Iris pigment epithelial cell (primary cell): ENCODE measurements at places on chromosomes 6 and 20.

DNA sequence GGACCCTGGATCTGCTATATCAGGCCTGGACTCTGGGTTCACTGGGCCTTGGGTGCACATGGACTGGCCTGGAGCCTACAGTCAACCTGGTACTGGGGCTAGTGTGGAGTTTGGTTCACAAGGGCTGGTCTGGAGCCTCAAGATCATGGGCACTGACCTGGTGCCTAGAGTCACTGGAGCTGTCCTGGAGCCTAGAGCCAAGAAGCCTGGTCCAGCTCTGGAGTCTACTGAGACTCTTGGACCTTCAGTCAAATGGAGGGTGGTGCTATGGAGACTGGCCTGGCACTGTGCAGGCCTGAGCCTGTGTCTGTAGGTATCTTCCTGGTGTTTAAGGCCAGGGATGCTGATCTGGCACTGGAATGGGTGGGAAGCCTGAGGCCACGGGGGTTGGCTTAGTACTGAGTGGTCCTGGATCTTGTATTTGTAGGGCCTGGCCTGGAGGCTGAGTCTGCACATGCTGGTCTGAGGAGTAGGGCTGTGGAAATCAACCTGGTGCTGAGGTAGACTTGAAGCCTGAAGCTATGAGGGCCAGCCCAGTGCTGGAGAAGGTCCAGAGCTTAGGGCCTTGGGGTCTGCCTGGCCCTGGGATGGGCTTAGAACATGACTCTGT, 16.5 kb upstream of the WFDC9 start:
- DNase-seq = no peak

DNA sequence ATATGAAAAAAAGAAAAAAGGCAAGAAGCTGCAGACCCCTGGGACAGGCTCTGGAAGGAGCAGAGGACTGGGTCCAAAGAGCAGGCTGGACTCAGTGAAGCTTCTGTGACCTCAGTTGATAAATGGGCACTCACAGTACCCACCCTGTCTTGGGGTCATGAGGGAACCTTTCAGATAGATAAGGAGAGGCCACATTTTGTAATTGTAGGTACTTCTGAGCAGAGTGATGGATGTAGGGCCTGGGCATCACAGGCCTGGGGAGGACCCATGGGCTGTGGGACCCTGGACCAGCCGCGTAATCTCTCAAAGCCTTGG, 79.3 kb downstream of the SLC24A3 start:
- DNase-seq = no peak

GRCh38 chr20:400128-400453, 8.0 kb upstream of the RBCK1 start:
- no peak for DNase-seq

GRCh38 chr6:83313882-83314281, 117.0 kb downstream of the ME1 start:
- no peak for DNase-seq

DNA sequence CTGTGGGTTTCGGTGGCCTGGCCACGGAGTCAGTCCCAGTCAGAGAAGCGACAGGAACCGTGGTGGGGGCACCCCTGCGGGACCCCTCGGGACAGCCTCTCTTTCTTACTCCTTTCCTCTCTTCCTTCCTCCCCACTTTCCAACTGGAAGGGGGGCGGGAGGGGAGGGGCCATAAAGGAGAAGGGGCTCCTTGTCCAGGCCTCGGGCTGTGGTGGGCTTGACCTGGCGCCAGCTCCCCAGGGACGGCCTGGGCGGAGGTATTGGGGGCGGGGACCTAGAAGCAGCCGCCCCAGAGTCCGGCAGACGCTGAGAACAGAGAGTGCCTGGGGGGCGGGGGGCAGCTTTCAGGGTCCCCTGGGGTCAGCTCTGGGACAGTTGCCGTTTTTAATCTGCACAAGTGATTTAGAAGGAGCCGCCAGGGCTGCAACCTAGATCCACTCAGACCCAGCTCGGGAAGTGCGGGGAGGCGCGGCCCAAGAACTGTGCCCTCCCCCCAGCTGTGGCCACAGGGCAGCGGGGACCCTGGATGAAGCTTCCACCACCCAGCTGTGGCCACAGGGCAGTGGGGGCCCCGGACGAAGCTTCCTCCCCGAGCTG, 6.4 kb upstream of the ABHD16B start:
- no peak for DNase-seq

- peak; percentile 46 for DNase-seq
Measured at GRCh38 chr6:161048641-161049040, 57.1 kb downstream of the MAP3K4 start.

DNA sequence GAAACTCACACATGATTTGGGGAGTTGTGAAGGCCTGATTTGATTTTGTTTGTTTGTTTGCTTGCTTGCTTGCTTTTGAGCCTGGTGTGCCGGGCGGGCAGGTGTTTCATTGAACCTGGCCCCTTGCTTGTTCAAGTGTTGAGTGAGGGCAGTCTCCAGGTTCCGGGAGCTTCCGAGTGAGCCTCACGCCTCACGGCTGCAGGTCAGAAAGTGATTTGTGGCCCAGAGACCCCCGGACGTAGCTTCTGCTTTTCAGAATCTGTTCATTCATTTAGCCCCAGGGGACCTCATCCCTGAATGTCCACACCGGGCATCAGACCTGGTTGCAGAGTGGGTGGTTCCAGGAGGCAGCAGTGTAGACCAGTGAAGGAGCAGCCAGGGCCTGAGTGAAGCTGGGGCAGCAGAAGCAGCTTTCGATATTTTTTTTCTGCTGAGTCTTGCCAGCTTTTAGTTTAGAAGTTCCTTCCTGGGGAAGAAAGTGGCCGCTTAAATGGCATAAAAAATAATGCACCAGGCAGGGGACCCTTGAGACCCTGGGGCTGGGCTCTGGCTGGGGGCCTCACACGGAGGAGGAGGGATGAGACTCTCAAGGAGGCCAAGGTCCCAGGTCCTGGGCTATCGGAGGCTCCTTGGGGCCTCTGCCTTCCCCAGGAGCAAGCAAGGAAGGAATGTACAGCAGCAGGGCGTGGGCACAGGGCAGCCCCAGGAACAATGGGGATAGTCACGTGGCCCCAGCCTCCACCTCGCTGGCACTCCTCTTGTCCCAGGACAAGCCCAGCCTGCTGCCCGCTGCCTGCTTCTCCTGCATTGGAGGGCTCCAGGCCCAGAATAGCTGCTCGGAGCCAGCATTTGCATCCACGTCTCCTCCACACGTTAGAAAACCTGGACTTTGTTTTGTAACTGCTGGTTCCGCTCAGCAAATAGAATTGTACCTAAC, 89.2 kb upstream of the BHLHE23 start:
- no peak for DNase-seq

DNA sequence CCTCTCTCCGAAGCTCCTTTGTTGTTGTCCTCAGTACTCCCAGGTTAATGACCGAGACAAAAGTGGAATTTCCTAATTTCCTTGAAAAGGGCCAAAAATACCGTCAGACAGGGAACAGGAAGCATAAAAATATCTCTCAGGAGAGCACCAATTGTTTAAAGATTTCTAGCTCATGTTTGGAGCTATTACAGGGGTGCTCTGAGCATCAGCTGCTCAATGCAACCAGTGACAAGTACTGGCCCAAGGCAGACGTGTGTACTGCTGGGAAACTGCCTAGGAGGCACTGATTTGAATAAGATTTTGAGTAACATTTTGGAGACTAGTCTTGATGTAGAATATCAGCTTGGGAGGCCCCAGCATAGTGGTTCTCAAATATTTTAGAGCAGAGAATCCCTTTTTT, 17.3 kb downstream of the LAMA4 start:
- DNase-seq = no peak

DNA sequence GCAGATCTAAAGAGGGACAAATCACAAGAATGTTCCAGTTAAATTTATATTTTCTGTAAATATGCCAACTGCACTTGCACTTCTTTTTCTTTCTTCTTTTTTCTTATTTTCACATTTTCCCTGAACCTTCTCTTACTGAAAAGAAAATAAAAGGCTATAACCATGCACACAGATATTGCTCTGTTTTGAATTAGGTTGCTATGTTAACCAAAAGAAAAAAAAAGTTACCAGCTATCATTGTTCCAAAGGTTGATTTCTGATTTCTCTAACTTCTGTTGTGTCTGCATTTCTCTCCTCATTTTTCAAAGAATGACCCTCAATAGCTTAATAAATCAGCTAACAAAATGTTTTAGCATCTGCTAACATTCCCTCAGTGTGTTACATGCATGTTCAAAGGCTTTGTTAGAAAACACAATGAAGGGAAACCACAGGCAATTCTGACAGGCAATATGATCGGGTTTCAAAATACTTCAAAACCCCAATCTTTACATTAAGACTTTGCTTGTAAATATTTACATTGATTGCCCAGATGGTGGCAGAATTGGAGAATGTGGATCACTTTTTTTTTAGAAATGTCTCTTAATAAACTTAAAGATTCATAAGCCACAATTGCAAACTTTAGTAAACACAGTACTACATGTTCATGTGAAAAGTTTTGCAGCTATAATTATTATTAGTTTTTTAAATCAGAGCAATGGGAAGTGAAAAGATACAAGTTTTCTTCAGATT, 928.3 kb upstream of the FLRT3 start:
- no peak for DNase-seq

- peak; percentile 52 for DNase-seq
Measured at GRCh38 chr20:18019068-18019467, 38.6 kb downstream of the OVOL2 start.

GRCh38 chr6:5078121-5078669, 6.9 kb upstream of the PPP1R3G start:
- DNase-seq = peak; percentile 41

DNA sequence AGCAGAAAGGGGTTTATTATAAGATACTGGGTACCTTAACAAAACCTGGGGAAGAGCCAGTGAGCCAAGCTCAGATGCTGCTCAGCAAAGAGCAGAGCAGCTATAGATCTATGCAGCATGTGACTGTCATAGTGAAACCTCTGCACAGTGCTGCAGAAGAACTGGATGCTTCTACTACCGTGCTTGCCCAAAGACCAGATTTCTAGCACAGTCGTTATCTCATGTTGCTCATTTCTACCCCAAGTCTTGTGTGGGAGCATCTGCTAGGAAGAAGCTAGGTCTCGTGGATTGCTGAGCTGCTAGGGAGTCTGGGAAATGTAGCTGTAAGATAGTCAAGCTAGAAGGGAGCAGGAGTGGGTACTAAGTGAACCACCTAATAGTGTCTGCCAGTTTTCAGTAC, 31.7 kb upstream of the GNRH2 start:
- DNase-seq = no peak

GRCh38 chr6:154450498-154450897, 60.0 kb downstream of the CNKSR3 start:
- no peak for DNase-seq
